ENCODE measurements at places on chromosomes 2 and 18.

DNA sequence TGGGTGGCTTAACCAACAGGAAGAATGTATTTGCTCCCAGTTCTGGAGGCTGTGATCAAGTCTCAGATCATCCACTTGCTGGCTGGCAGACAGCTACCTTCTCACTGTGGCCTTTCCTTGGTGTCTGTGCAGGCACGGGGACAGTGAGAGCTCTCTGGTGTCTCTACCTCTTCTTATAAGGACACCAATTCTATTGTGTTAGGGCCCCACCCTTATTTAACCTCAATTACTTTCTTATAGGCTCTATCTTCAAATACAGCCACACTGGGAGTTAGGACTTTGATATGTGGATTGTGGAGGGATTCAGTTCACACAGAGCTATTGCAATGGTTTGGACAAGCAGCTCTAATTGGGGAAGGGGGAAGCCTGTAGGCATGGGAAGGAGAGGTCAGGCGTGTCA, 25.3 kb upstream of the IL1RN start:
- DNase-seq: no peak

GRCh38 chr2:199602896-199603717, 145.4 kb upstream of the SATB2 start:
- DNase-seq: no peak

GRCh38 chr2:101689114-101689825, 8.2 kb upstream of the MAP4K4 start:
- DNase-seq: no peak

GRCh38 chr2:5618271-5618670, 73.9 kb upstream of the SOX11 start:
- DNase-seq: peak; percentile 57

- DNase-seq: peak; percentile 39
Observed at GRCh38 chr18:6521803-6522418, 107.2 kb upstream of the L3MBTL4 start.

DNA sequence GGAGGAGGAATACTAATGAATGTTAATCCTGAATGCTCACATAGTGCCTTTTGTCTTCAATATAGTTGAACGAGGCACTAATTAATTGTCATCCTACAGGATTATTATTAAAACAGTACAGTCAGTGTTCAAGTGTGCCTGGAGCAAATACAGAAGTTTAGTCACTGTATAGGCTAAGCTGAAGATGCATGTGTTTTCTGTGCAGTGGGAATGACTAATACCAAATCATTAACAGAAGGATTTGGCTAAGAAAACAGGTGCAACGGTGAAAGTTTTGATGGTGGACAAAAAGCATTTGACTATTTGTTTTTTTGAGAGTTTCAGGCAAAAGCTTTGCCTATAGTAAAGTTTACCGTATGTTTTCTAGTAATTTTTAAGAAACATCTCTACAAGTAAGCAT, 62.8 kb downstream of the DCC start:
- DNase-seq: no peak

DNA sequence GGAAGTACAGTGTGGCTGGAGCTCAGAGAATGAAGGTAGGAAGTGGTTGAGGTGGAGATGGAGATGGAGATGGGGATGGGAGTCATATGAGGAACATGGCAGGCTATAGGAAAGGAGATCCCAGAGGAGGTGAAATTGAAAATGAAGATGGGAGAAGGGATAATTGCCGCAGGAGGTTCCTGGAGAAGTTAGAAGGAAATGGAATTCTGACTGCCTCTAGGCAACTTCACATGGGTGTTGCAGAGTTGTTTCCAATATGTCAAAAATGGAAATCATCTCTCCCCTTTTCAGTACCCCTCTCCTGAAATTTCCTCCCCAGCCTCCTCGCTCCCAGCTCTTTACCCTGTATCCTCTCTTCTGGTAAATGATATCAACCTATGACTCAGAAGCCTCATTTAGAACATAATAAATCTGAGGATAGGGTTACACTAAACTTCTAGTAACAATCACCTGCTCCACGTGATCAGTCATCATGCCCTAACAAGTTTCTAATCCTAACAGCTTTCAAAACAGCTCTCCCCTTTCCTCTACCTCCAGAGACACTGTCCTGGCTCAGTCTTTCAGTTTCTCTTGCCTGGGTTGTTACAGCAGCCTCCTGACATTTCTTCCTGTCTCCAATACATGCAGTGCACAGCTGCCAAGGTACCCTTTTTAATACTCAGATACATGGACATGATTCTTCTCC, 201.9 kb upstream of the RBMS1 start:
- no peak for DNase-seq

DNA sequence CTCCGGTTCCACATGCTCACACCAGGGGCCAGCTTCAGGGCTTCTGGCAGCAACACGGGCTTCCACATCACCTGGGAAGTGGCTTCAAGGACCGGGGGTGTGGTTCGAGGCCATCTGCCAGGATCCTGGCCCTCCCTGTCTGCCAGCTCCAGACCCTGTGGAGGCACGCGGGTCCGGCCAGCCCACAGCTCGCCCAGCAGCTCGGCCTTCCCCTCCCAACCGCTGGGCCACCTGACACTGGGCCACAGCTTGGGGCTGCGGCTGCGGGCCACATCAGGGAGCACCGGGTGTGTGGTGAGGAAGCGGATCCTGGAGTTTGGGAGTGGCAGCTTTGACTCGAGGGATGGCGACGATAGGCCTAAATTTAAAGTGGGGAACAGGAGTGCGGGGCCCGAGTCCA, 7.0 kb downstream of the C2orf81 start:
- no peak for DNase-seq

DNA sequence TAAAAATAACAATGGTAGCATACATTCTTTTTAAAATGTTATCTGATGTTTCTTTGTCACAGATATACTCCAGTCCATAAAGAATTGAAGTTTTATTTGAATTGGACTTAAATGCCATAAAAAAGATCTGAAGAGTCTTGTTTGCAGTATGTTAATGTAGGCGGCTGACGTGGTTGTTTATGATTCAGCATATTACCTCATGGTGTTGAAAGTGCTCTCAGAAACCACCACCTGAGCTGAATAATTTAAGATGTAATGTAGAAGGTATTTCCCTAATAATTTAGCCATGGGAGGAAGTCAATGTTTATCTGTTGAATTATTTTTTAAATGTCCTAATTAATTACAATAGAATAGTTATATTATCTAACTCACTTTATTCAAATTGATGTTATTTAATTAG, 58.6 kb upstream of the CHN1 start:
- no peak for DNase-seq

DNA sequence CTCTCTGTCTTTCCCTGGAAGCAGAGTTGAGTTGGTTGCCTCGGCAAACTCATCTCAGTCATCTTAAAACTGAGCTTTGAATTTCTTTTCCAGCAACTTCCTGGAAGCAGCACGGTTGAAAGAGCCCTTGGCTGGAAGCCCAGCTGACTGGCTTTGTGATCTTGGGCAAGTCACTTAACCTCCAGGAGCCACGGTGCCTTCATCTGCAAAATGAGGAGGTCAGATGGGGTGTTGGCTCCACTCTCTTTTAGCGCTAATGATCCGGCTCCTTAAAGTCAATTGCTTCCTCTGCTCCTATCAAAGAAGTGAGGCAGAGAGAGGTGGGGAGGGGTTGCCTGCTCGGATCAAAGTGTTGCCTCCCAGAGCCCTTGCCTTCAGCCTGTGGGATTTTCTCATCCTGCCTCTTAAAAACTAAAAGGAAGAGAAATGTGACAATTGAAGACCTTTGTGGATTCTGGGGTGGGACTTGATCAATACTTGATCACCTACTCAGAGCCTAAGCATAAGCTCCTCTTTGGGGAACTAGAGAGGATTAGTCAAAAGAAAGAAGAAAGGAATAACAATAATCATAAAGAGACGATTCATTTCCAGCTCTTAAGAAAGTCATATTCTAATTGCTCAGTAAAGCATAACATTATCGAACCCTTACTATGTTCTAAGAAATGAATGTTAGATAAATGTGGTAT, 86.6 kb downstream of the MYCN start:
- no peak for DNase-seq

DNA sequence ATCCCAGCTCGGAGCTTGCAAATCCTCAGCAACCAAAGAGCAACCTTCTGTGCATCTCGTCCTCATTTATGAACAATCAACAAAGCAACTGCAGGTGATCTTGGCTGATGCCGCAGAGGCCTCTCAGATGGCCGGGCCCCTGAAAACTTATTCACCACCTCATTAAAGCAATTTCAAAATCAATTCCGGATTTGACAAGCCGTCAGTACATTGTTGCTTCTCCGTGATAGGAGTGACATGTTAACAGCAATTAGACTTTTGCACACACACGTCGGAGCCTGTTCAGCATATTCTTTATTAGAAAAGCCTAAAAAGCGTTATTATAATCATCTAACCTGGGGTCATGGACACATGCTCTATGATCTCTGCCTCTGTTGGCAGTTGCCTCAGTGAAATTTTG, 183.1 kb upstream of the CXCR4 start:
- DNase-seq: no peak

DNA sequence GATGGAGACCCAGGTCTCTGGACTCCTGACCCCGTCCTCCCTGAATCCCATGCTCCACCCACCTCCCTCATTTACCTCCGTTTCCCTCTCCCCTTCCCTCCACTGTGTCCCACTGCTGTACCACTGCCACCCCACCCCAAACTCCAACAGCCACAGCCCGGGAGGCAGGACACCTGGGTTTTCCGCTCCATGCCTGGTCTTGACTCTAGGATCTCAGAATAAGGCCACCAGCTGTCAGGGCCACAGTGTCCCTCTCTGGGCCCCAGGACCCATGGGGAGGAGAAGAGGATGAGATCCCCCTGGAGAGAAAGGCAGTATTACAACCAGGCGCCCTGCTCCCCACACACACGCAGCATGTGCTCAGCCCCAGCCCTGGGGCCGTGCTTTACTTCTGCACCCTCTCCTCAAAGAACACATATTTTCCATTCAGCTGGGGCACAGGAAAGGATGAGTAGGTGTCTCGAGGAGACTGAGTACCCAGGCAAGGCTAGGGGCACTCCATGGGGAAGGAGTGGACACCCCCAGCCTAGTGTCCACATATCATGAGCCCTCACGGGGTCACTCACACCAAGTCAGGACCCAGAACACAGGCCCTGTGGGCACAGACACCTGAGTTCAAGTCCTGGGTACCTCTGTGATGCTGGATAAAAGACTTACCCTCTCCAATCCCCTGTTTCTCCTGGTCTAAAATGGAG, 700 bp downstream of the RUFY4 start:
- DNase-seq: no peak

GRCh38 chr2:238428866-238429265, 2.1 kb downstream of the ASB1 start:
- no peak for DNase-seq

GRCh38 chr2:163737190-163737439, 1.3 kb upstream of the FIGN start:
- DNase-seq: no peak

- DNase-seq: peak; percentile 50
Observed at GRCh38 chr2:58540681-58541080, 299.6 kb upstream of the FANCL start.

DNA sequence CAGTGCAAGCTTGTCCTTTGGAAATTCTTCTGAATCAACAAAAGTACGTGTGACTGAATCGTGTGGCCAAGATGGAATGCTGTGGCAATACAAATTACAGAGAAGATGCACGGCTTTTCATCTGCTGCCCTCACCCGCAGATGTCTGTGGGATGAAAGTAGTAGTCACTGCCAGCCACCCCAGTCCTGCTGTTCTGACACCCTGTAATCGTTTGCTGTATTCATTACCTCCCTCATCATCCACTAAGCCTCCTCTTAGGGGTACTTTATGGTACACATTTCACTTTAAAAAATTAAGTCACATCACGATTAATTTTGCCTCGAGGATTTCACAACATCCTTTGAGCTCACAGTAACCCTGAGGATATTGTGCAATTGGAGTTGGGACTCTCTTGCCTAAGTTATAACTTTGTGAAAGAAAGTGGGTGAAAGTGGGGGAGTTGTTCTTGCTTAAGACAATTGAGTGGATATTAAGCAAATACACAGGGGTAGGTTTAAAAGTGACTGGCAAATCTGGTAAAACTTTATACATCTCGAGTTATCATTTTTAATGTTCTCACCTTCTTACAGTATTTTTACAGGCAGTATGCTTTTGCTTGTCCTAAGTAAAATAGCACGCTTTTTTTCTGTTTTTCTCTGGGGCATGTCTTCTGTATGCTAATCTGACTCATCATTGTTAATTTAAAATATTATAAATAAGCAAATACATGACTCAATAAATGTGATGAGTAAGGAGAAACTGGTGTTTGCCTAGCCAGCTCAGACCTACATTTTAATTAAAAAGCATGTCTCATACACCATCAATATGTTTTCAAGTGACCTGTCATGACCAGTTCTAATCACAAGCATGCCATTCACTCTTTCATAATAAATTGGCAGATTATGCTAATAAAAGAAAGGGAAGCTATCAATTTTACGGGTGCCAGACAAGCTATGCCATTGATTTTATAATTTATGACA, 680.9 kb downstream of the IRS1 start:
- DNase-seq: no peak

DNA sequence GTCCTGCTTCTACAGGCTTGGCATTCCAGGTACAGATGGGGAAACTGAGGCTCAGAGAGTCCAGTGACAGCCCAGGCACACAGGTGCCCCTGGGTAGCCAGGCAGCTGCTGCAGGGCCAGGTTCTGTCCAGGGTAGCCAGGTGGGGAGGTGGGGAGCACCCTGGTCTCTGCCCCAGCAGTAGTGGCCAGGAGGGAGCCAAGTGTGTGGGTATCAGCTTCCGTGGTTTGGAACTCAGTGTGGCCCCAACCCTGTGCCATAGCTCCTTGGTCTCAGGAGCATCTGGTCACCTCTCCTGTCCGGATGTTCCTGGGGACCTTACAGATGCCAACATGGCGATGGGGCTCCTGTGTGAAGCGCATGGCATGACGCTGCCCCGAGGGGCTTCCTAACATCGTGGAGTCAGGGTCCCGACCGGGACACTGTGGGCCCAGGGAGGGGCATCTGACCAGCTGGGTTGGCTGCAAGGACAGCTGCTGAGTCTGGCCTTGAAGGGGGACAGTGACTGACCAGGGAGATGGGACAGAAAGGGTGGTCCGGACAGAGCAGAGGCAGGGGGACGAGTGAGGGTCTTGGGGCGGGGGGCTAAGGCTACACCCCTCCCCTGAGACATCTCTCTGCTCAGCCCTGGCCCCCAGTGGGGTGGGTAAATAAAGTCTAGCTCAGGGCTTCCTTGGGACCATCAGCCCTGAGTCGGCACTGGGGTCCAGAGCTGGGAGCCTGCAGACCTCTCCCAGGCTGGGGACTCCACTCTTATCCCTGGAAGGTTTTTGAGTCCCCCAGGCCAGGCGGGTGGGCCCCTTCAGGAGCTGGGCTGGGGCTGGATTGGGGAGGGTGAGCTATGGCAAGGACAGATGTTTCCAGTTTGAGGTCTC, 76.0 kb upstream of the SMAD7 start:
- DNase-seq: no peak

- DNase-seq: no peak
Observed at GRCh38 chr2:54575379-54575888, 119.3 kb downstream of the SPTBN1 start.

- no peak for DNase-seq
Observed at GRCh38 chr2:141611-142010, 95.3 kb upstream of the FAM110C start.
